ENCODE measurements at places on chromosomes 13 and 19. TPM values are rescaled to one million over a fixed set of nuclear protein-coding genes. Genes with fewer than 3 reads are reported as not detected.

The C19orf33 gene
- total RNA-seq, result not detected

DNA sequence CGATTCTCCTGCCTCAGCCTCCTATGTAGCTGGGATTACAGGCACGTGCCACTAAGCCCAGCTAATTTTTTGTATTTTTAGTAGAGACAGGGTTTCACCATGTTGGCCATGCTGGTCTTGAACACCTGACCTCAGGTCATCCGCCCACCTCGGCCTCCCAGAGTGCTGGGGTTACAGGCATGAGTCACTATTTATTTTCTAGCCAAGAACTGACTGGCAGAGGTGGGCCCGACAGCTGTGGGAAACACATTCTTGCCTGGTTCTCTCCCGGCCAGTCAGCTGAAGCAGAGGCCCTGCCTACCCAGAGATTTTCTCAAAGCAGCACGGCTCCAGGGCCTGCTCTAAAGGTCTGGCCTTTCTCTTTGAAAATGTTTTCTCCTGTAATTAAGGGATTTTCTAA, 108.0 kb downstream of the KCTD15 start:
- no peaks in the 10 kb centered on the region for H3K36me3 ChIP-seq
- peaks cover 5% of the 10 kb centered on the region for H3K4me1 ChIP-seq
- H3K27ac ChIP-seq, result no peak overlapping the region
- peaks cover 44% of the 10 kb centered on the region for H3K27me3 ChIP-seq

- H3K4me3 ChIP-seq, result no peak overlapping the region
- no peak overlapping the region for H3K27ac ChIP-seq
- no peaks in the 10 kb centered on the region for H3K36me3 ChIP-seq
- no peak for DNase-seq
These were observed 20.0 kb downstream of the NOVA2 start for GRCh38 chr19:45953676-45954075.

- peaks cover 12% of the 10 kb centered on the region for H3K4me1 ChIP-seq
- no peaks in the 10 kb centered on the region for H3K27me3 ChIP-seq
- no peak overlapping the region for H3K4me3 ChIP-seq
- no peaks in the 10 kb centered on the region for H3K36me3 ChIP-seq
- H3K27ac ChIP-seq, result no peak overlapping the region
- peak; percentile 19 for DNase-seq
These were observed 5.1 kb upstream of the KLF2 start for GRCh38 chr19:16319481-16319880.

DNA sequence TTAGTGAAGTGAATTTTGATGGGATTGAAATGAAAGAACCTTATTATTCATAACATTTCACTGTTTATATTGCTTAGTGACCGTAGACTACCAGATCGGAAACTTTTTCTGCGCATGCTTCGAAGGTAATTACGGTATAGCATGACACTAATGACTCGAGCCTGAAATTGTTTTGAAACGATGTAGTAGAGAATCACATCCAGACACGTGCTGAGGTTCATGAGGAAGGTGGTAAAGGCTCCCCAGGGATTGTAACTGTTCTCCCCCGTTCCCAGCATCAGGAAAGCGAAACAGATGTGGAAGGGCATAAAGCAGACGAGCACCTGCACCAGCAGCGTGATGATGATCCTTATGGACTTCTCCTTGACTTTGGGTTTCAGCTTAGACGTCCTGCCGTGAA, 3.3 kb downstream of the GPR18 start:
- peaks cover 25% of the 10 kb centered on the region for H3K36me3 ChIP-seq
- no peak overlapping the region for H3K4me3 ChIP-seq
- no peak for DNase-seq
